ENCODE measurements at places on chromosomes 5 and 9.

- DNase-seq, result peak; percentile 43
Measured at GRCh38 chr5:143812085-143812705, at the start of gene HMHB1. HMHB1 (plus strand) TSS chr5:143812161.

DNA sequence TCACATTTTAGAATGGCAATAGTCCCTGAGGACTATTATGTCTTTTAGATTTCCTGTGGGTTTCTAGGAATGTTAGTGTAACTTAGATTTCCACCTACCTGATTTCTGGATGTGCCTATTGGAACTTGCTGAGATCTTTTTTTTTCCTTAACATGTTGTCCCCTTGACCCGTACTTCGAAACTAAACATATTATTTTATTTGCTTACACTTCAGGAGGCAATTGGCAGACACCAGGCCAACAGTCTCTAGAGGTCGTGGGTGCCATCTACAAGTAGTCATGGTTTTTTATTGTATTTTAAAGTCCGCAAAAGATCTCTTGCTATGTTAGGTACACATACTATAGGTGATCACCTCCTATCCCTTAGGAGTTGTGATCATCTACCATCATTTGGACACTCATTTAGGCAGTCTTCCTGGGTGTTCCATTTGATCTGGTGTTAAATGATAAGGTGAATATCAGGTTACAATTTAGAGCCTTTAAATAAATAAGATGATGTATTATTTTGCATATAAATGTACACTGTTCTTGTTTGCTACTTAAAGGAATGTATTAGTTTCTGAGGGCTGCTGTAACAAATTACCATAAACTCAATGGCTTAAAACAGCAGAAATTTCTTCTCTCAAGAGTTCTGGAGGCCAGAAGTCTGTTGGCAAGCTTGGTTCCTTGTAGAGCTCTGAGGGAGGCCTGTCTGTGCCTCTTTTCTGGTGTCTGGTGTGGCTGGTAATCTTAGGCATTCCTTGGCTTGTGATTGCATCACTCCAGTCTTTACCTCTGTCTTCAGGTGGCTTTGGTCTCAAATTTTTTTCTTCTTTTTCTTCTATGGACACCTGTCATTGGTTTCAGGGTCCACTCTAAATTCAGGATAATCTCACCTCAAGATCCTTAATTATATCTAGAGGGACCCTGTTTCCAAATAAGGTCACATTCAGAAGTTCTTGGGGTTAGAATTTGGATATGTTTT is 64.8 kb downstream of the ZCCHC7 start:
- no peak for DNase-seq

DNA sequence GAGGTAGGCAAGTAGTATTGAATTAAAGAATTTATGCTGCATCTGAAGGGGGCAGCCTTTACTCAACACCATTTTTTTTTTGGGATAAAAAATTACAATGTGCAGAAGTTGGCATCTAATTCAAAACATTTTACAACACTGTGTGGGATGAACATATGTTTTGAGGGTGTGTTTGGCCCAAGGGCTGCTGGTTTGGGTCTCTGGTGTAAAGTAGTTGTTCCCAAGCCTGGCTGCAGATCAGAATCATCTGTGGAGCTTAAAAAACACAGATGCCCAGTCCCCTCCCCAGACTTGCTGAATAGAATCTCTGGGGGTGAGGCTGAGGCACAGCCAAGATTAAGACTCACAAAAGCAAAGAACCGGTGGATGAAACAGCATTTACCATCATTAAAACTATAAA is 33.0 kb upstream of the PDZD2 start:
- no peak for DNase-seq

DNA sequence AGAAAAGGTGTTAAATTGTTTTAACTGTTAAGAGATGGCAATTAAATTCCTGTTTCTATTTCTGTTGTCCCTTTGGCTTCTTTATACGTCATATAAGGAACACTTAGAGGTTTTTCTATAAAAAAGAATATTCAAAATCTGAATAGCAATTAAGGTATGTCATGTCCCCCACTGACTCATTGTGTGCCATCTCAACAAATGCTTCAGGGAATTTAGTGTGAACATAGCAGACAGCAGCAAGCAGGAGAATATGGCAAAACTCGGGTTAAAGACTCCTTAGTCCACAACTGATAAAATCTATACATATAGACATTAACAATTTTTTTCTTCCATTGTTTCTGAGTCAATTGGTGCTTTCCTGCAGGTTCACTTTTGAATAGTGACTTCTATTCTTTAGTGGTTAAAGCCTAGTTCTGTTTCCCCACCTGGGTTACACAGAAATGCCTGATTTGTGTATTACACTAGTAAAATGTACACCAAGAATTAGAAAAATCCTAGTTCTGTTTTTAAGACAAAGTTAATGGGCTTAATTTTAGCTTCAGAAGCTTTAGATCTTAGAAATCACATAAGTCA is 17.9 kb upstream of the RPS23 start:
- DNase-seq, result no peak

GRCh38 chr9:91307279-91307678 is 54.4 kb downstream of the AUH start:
- DNase-seq, result peak; percentile 6

GRCh38 chr5:18778225-18778624 is 1144.0 kb downstream of the TAF11L14 start:
- DNase-seq, result no peak

DNA sequence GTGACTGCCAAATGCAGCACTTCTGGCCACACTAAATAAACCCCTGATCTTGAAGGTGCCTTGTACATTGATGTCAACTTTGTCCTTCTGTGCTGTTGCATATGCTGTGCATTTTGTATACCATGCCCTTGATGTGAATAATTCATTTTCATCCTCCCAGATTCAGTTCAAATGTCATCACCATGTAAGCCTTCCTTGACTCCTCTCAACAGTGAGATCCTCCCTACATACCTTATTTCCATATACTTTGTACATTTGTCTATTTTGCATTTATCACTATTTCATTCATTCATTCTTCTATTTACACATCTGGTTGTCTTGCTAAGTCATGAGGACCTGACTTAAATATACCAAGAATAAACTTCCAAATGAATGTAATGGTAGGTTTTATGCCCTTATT is 273.2 kb upstream of the EFNA5 start:
- no peak for DNase-seq

DNA sequence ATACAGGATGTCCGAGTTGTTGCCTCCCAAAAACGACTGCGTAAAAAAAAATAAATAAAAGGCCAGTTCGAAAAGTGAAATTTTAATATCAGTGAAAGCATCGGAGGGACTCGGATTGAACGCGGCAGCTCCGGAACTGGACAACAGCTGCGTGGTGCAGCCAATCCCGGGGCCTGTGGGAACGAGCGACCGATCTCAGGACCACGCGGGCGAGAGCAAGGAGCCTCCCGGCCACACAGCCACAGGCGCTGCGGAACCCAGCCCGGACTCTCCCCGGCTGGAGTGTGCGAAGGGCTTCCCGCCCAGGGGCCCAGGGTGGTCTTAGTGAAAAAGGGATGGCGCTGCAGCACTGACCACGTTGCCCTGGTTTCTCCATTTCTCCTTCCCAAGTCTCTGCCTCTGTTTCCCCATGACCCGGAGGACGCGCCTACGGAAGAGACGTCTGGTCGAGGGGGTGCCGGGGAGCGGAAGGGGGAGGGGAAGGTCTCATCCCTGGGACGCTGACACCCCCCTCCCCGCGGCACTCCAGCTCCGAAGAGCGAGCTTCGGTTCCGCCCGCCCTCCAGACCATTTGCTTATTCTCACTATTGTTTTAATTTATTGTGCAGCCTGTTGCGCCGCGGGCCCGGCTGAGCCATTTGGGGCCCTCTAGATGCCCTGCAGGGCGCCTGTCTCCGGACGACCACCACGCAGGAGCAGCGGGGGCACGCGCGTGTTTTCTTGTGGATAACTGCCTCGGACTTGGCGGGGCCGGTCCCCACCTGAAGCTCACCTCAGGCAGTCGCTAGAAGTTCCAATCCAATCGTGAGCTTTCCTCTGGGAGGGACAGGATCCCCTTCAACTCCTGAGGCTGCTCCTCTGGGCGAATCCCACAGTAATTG is 303.0 kb downstream of the PARP8 start:
- DNase-seq, result no peak

GRCh38 chr9:128877852-128878251 is 3.9 kb downstream of the KYAT1 start:
- DNase-seq, result no peak

DNA sequence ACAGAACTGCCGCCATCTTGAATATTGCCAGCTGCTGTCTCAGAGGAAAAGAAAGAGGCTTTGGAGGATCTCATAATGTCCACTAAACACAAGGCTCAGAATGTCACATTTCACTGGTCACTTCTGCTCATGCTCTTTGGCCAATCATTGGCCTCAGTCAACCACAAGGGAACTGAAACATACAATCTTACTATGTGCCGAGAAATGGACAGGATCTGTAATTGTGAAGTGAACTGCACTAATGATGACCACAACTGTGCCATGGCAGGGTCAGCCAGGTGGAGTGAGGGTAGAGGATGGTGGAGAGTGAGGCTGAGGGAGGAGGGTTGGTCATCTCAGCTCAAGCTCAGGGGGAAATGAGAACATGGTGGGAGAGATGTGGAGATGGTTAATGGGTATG is 32.8 kb downstream of the GDNF start:
- no peak for DNase-seq

GRCh38 chr5:172676914-172677475 is 35.9 kb downstream of the NEURL1B start:
- no peak for DNase-seq

GRCh38 chr5:179278119-179278518 is 67.1 kb downstream of the ADAMTS2 start:
- DNase-seq, result no peak

DNA sequence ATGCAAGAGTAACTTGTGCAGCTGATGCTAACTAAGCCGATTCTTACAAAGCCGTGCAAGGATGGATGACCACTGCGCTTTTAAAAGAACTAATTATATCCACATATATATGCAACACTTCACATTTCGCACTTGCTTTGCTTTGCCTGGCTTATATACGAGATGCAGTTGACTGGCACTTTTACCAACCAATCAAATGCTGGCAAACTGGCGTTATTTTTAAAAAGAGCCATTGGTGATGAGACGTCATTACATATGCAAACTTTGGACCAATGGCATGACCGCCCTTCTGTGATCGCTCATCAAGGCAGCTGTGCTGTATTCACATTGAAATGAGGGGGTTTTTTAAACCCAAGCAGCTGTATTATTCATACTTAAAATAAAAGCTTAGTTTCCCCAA is 1147.7 kb upstream of the WWC1 start:
- no peak for DNase-seq

GRCh38 chr5:62376064-62376463 is 27.6 kb downstream of the DIMT1 start:
- DNase-seq, result no peak

- DNase-seq, result no peak
Measured at GRCh38 chr5:10559151-10559550, 4.7 kb upstream of the ANKRD33B start.

DNA sequence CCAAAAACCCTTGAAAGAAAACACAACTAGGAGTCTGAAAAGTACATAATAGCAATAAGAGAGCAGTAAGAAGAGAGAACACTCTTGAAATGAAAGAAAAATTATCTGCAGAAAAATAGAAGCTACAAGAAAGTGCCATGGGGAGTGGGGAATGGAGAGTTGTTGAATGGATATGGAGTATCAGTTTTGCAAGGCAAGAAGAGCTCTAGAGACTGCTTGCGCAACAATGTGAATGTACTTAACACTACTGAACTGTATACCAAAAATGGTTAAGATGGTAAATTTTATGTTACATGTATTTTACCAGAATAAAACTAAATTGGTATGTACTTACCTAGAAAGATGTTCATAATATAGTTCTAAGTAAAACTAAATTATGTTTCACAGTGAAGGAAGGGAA is 54.8 kb upstream of the RASGRF2 start:
- DNase-seq, result no peak

DNA sequence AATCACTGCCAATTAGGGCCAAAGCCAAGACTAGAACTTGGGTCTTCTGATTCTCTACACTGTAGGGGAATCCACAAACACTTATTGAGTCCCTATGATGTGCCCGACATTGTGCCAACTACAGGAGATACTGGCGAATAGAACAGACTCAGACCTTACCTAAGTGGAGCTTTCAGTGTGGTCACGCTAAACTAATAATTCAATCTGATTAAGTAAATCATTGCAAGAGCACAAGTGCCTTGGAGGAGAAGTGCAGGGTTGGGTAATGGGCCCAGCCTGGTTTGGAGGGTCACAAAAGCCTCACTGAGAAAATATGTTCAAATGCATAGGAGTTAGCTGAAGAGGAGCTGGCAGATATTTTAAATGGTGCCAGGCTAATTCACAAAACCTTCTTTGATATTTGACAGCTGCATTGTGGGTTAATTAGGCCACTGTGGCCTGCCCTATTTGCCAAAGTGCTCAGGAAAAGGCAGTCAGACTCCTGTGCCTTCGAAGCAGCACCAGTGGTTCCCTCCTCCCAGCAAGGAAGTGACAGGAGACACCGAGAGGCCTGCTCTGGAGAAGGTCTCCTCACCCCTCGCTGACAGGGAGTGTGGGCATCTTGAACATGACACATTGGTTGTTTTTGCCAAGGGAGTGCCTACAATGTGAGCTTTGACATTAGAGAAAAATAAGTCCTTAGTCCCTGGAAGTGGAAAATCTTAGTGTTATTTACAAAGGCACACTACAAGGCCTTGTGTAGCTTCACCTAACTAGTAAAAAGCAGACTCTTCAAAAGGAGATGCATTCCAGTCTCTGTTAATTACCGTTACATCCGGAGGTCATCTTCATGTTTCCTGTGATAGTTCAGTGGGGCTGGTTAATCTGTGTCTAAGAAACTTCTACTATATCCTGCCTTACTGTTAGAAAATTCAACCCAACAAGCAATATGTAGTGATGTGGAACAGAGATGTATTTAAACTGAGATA is 24.1 kb upstream of the TRAF1 start:
- no peak for DNase-seq

- no peak for DNase-seq
Measured at GRCh38 chr9:37732086-37732741, 21.4 kb upstream of the TRMT10B start.

- no peak for DNase-seq
Measured at GRCh38 chr5:17634160-17634559, at the start of gene TAF11L14. TAF11L14 (plus strand) TSS chr5:17634460.

- DNase-seq, result no peak
Measured at GRCh38 chr9:32957358-32957757, 44.1 kb downstream of the APTX start.

DNA sequence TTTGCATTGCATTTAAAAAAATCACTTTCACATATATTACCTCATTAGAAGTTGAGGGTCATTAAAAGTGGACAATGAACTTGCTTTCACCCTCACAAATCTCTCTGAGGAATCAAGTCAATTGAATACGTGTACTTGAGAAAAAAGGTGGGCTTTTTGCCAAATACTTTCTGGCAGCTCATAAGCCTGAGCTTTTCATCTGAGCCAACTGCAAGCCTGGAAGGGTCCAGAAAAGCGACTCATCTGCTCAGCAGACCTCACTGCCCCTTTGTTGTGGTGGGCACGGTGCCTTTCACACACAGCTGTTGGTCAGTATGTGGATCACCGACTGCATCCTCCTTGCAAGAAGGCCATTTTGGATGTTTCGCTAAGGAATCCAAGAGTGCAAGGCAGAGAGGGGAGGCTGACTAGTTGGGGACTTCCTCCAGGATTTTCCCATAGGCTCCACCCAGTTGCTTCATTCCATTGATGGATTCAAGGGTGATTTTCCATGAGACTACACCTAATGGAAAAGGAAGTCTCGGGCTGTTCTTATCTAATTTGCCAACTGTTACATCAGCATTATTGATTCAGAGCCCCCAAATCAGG is 564.7 kb downstream of the PDE4D start:
- no peak for DNase-seq

All from GM06990 (cell line).